Stimulated activated CD4-positive, alpha-beta T cell treated with anti-CD3 and anti-CD28 coated beads, Interleukin-12 subunit alpha, Interleukin-12 subunit beta, amount 100 ng/mL, for 48 hours (primary cell): ENCODE measurements at places on chromosomes 12 and 14.

DNA sequence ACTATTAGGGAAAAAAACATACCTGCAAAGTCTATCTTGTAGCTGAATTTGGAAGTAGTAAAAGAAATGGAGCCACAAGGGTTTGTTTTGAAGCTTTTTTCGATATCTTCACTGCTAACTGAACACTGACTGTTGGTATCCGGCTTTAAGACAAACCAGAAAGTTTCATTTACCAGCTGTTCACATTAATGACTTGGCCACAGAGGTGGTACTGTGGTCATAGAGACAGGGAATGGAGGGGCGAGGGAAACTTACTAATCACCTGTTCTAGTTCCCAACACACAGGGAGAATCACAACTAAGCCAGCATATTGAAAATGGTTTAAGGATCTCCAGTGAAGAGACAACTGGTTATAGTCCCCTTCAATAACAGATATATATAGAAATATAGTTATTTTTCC, 44.3 kb downstream of the PARP11 start:
- DNase-seq = no peak

GRCh38 chr12:83859021-83859420, 1053.6 kb downstream of the SLC6A15 start:
- DNase-seq = no peak

- no peak for DNase-seq
Observed at GRCh38 chr14:31897581-31898186, 179.4 kb upstream of the ARHGAP5 start.

DNA sequence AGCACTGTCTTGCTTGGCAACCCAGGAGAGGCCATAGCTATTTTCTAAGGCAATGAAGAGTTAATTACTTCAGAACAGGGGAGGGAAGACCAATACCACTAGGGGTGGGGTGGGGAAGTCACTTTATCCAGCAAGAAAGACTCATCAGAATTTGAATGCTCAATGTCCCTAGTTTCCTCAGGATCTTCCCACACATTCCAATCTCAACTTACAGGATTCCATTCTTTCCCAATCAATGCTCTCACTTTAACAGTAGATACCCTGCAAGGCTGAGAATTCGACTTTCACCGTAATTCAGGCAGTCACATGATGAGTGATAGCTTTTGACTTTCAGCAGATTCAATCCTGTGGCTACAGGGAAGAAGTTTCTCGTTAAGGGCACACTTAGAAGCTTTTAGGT, 526.6 kb upstream of the SEL1L start:
- no peak for DNase-seq

DNA sequence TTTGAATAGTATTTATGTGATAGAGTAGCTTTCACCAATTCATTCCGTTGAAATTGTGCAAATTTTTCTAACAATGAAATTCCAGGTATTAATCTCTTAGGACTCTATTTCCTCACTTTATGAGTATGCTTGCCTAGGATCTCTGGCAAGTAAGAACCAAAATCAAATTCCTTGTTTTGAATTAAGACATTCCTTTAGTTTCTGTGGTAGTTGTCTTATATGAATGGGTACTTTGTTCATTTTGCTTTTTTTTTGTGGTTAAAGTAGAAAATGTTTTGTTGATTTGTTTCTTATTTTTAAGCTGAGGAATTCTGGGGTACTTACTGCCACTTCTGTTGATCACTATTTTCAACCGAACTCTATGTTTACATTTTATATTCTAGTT, 59.8 kb downstream of the KITLG start:
- DNase-seq = no peak

- no peak for DNase-seq
Observed at GRCh38 chr12:26699237-26699636, 133.8 kb downstream of the ITPR2 start.

- no peak for DNase-seq
Observed at GRCh38 chr12:121849665-121850064, 9.0 kb downstream of the HPD start.

- no peak for DNase-seq
Observed at GRCh38 chr14:89440986-89441909, 24.2 kb upstream of the FOXN3 start.

- DNase-seq = no peak
Observed at GRCh38 chr14:96567289-96567899, 65.2 kb downstream of the PAPOLA start.

GRCh38 chr12:63400318-63400717, 249.3 kb upstream of the AVPR1A start:
- DNase-seq = no peak

DNA sequence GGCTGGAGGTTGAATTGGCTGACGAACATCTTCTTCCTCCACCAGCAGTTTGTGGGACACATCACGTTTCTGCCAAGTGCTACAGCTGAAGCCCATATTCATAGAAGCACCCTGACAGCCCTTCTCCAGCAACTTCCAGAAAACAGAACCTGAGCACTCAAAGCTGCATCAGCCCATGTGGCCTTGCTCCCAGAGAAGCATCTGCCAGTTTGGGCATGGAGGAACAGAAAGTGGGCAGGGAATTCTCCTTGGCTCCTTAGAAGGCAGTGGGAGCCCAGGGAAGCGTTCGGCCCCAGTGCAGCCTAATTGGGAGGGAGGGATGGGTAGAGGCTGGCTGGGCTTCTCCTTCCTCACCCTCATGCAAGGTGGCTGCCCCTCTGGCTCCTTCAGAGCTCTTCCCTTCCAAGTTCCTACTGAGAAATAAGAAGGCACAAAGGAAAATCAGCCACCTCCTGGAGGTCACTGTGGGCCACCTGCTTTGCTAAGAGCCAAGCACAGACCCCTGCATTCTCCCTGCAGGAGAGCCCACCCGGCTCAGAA, 4.1 kb upstream of the NGB start:
- no peak for DNase-seq

DNA sequence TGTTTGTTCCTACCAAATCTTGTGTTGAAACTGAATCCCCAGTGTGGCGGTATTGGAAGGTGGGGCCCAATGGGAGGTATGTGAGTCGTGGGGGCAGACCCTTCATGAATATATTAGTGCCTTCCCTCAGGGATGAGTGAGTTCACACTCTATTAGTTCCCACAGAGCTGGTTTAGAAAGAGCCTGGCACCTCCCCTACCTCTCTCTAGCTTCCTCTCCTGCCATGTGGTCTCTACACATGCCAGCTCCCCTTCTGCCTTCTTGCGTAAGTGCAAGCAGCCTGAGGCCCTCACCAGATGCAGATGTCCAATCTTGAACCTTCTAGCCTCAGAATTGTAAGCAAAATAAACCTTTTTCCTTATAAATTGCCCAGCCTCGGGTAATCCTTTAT, 105.8 kb downstream of the SPTSSA start:
- no peak for DNase-seq

GRCh38 chr12:31466768-31467167, 124.2 kb downstream of the DENND5B start:
- DNase-seq = no peak

- DNase-seq = no peak
Observed at GRCh38 chr14:52992236-52992870, 41.5 kb upstream of the FERMT2 start.

GRCh38 chr12:2772370-2772769, 22.4 kb upstream of the FKBP4 start:
- DNase-seq = no peak

DNA sequence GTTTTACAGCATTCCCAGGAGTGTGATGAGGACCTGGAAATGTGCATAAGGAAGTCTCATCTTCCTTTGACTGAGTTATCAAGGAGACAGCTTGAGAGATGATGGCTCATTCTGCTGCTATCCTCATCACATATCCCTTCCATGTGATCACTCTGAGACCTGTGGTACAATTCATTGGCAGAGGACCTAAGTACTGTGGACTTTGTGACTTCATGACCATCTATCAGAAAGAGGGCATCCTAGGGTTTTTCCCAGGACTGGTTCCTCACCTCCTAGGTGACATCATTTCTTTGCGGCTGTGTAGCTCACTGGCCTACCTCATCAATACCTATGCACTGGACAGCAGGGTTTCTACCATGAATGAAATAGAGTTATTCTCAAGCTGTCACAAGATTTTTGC, 172.1 kb upstream of the PLEKHG7 start:
- no peak for DNase-seq

- DNase-seq = no peak
Observed at GRCh38 chr14:78181270-78181669, 11.1 kb downstream of the NRXN3 start.

- no peak for DNase-seq
Observed at GRCh38 chr12:26803552-26803951, 29.4 kb downstream of the ITPR2 start.

- no peak for DNase-seq
Observed at GRCh38 chr12:84793558-84794367, 118.8 kb downstream of the SLC6A15 start.

DNA sequence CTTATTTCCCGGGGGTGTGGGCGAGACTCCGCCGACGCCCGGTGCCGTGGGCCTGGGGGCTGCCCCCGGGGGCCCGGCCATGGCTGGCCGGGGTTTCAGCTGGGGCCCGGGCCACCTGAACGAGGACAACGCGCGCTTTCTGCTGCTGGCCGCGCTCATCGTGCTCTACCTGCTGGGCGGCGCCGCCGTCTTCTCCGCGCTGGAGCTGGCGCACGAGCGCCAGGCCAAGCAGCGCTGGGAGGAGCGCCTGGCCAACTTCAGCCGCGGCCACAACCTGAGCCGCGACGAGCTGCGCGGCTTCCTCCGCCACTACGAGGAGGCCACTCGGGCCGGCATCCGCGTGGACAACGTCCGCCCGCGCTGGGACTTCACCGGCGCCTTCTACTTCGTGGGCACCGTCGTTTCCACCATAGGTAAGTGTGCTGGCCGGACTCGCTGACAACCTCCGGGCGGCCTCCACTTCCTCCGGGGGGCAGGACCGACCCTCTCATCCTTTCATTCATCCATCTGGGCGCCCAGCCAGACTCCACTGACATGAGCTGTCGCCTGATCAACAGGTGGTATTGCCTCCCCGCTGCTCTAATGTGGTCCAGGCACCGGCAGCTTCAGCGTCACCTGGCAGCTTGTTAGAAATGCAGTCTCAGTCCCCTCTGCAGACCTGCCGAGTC, 467 bp downstream of the KCNK13 start:
- DNase-seq = no peak

- DNase-seq = peak; percentile 71
Observed at GRCh38 chr12:89542912-89543592, 17.2 kb upstream of the POC1B start.

GRCh38 chr14:61618448-61618847, 76.9 kb upstream of the HIF1A start:
- no peak for DNase-seq

DNA sequence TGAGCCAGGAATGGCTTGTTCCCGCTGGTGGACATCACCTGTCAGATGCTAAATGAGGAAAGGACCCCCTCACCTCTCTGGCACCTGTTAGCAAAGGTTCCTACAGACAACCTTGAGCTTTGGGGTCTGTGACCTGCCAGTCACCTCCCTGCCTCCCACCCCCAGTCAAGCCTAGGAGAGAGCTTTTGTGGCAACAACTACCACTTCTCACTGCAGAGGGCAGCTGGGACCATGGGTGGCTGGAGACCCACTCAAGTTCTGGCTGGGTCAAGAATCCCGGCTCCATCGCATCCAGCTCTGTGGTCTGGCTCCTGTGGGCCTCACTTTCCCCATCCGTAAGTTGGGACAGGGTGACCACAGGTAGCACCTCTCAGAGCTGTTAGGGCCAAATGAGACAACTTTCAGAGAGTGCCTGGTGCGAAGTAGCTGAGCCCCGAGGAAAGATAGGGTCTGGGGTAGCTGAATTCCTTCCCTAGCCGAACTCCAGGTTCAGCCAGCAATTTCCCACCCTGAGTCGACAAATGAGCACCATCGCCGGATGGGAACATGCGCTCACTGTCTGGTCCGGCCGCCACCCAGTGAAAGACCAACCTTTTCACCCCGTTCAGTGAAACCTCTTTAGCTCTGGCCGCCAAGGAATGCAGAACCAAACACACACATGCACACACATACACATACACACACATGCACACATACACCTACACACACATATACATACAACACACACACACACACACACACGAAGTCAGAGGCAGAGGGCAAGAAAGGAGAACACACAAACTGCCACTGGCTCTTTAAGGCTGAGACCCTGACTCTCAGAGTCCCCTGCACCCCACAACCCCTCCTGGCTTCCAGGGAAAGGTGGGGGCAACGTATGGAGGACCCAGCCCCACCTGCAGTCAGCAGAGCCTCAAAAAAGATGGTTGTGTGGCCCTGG, 1.9 kb downstream of the TMEM119 start:
- DNase-seq = no peak

DNA sequence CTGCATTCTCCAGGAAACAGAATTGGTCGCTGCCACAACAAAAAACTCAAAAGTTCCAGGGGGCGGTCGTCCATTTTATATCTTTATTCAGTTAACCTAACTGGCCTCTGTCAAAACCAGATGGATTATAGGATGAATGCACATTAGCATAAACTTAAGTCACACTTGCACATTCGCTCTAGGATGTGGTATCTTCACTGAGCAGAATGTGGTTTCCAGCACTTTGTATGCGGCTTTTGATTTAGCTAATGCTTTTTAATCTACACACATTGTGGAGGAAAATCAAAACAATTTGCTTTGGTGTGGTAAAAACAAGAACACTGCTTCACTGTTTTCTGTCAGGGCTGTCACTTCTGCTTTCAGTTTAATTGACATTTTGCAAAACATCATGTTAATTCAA, 4.5 kb downstream of the TAS2R50 start:
- peak; percentile 8 for DNase-seq

GRCh38 chr12:64385019-64385418, 5.5 kb downstream of the C12orf56 start:
- DNase-seq = no peak

- DNase-seq = no peak
Observed at GRCh38 chr12:1289371-1290155, 298.5 kb downstream of the ERC1 start.

DNA sequence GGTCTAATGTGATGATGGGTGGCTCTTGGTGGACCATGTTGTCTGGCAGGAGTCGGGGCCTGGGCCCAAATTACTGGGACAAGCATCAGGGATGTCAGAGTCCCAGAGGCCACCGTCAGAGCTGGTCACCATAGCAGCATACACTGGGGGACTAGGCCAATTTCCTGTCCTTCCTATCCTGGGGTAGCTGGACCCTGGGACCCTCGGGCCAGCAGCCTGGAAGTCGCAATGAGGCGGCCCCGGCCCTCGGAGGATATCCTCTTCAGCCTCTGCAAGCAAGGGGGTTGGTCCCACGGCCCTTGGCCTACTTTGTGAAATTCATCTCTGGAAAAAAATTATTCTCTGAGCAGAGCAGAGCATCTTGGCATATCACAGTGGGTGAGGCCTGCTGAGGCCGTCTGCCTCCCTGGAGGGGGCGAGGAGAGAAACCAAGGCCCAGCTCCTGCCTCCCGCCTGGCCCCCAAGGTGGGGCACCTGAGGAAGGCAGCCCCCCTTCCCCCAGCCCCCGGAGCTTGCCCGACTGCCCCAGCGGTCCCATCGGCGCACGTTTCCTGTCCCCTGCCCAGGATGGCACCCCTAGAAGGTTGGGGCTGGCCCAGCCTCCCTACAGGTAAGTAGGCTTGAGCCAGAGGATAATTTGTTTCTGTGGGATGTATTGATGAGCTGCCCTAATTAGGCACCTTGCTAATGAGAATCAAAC, 135.0 kb upstream of the MYL2 start:
- DNase-seq = no peak

DNA sequence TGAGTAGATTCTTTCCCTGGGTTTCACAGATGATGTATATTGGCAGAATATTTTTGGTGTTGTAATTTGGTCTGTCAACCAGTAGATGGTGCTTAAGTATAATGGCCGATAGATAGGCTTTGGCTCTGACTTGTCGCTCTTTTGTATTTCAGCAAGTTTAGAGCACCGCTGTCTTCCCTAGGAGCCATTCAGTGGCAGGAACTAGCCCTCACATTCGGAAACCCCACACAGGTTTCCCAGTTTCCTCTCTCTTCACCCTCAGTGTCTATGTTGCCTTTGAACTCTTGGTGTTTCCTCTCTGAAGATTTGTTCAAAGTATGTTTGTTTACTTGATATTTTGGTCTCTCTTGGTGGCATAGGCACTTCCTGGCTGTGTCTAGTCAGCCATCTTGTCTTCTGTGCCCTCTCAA, 102.2 kb downstream of the GPHN start:
- no peak for DNase-seq
